Renal pelvis (tissue), 12 donors: ENCODE measurements at places on chromosomes 11 and 22. TPM values are rescaled to one million over a fixed set of nuclear protein-coding genes. Genes with fewer than 3 reads are reported as not detected.

DEUP1 gene
- 0.92 TPM for polyA plus RNA-seq

IGSF22 gene
- 3.4 TPM for polyA plus RNA-seq

GAB4 gene
- polyA plus RNA-seq = 0.14 TPM

PLAAT5 gene
- polyA plus RNA-seq = 0.26 TPM

TMEM45B gene
- 17.4 TPM for polyA plus RNA-seq

NRGN gene
- polyA plus RNA-seq = 17.8 TPM

DNA sequence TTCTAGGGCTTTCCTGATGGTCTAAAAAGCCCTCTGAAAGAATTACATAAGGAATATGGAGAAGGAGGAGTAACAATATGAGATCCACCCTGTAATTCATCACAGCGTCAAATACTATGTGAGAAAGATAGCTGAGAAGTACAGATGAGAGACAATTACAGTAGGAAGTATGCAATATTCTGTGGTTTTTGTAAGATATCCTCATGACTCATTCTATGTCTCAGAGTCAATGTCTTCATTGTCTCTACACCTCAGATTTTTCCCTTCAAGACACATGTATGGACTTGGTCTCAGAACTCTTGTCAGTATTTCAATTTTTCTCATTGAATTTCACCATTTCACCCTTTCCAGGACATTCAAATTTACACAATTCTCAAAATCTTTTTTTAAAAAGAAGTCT is 343.3 kb upstream of the CTSC start:
- no peak for DNase-seq

- DNase-seq = no peak
Measured at GRCh38 chr11:28677721-28678120, 569.5 kb downstream of the METTL15 start.

- no peak for DNase-seq
Measured at GRCh38 chr11:43904742-43905535, 24.3 kb downstream of the ALKBH3 start.

GRCh38 chr22:39382410-39382809 is 17.2 kb upstream of the TAB1 start:
- DNase-seq = no peak

DNA sequence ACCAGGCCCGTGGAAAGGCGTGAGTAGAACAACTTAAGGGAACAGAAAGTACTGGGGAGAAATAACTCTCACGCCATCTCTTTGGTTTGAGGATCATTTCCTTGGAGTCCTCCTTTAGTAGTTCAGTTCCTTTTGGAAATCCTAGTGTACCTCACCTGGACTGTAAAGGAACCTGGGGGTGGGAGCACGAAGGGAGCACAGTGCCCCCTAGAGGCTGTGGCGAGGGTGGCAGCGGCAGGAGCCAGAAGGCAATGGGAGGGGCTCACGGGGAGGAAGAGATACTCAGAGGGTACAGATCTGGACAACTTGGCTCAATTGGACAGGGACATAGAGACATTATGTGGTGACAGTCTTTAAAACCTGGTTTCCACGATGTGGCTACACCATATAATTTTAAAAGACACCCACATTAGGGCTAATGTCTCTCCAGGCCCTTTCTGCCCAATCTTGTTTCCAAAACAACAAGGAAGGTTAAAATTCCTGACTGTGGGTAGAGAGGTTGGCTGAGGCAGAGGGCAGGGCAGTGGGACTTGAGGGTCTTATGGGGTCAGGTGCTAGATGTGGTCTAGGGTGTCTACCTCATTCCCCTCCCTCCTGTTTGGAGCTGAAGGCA is 87.0 kb downstream of the CSNK2A3 start:
- no peak for DNase-seq

DNA sequence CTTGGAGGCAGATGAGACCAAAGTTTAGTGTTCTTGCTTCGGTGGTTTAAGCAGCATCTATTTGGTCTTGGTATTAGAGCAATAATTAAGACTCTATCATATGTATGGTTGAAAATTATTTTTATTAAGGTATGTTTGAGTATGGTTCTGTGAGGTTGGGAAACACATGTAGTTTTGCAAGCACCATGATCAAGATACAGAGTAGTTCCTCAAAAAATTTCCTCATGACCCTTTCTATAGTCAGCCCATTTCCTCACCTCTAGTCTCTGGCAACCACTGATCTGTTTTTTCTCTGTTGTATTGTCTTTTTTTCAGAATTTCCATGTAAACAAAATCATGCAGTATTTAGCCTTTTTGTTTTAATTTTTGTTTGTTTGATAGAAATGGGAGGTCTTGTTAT is 18.4 kb downstream of the MTMR3 start:
- DNase-seq = no peak

DNA sequence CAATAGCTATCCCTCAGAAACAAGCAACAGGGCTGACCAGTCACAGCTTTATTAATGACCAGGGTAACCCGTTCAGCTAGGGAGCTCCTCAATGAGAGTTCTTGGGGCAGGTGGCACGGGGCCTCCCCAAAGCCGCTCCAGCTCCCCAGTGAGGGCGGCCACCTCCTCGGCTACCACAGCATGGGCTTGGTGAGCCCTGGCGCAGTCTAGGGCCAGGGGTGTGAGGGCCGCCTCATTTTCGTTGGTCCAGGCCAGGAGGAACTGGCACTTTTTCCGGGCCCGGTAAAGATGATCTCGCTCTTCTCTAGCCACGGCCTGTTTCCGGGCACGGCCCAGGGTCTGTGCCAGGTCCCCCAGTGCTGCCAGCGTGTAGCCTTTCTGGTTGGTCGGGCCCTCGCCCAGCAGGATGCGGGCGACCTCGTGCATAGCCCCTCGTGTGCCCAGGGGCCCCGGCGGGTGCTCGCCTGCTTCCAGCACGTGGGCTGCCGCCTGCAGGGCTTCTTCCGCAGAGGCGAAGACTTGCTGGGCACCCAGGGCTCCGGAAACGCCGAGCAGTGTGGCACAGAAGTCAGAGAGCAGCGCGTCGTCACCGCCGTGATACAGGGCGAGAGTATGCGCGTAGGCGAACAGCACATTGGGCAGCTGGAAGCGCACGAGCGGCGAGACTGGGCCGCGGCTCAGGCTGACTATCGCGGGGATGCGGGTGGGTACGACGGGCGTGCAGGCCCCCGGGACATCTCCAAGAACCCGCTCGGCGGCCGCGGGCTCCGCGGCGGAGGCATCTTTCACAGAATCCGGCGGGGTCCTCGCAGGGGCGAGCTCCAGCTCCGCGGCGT is 913 bp downstream of the ZNHIT2 start:
- DNase-seq = no peak

DNA sequence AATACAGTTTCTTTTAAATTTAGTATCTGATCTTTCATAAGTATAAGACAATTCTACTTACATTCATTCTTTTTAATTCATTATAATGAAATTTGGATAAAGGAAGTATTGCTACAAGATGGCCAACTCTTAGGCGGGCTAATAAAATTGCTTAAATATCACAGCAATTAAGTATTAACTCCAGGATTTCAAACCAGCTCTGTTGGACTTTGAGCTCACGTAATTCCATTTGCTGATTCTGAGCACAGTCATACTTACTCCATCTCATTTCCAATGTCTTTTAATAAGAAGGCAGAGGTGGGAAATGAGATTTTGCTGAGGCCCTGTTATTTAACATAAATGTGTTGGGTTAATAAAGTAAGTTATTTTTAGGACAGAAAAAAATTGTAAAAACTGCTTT is 748.1 kb downstream of the KCNA4 start:
- no peak for DNase-seq

DNA sequence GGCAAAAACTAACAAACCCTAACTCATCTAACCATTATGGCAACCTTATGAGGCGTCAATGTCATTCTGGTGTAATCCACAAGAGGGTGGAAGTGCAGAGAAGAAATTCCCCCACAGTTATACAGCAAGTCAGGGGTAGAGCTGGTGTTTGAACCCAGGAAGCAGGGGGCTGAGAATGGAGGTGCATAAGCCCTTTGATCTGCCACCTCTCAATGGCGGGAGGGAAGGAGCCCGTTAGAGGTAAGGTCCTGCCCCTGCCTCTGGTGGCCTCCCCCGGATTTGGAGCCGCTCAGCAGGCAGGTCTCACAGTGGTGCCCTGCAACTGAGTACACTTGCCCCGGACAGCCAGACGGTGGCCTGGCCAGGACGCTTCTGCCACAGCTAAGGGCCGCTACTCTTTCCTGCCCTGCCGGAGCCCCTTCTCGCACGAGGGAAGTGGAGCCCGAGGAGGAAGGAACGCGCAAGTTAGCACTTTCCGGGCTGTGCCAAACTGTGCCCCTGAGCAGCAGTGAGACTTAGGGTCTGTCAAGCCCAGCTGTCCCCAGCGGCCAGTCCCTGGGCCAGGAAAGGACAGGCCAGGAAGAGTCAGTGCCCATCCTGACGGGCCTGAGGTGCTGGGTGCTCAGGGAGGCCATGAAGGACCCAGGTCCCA is 1.1 kb downstream of the FXYD2 start:
- no peak for DNase-seq

DNA sequence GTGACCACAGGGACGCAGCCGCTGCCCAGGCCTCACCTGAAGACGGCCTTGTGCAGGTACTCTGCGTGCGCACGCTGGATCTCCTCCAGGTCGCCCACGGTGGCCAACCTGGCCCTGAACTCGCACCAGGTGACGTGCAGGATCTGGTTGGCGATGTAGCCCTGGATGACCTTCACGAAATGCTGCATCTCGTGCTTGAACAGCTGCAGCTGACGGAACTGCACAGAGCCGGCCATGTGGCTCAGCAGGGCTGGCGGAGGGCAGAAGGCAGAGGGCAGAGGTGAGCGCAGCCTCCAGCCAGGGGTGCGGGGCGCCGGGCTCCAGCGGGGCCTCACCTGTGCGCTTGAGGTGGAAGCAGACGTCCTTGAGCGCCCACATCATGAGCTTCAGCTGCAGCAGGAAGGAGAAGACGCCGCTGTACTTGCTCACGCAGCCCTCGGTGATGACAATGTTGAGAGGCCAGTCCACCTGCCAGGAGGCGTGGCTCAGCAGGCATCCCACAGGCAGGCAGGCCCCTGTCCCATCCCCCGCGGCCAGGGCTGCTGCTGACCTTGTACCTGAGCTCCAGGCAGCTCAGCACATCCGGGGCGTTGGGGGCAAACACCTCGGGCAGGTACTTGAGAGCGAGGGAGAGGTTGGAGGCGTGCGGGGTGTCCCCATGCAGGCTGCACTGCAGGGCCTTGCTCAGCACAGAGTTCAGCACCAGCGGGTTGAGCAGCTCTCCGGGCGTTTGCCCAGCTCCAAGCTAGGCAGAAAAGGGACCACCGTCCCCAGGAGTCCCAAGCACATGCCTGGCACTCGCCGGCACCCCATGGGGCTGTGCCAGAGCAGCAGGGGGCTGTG is 17.6 kb downstream of the SELENOO start:
- no peak for DNase-seq

- DNase-seq = no peak
Measured at GRCh38 chr11:133506551-133507094, 25.7 kb downstream of the OPCML start.

GRCh38 chr11:61585115-61585514 is 4.2 kb upstream of the SYT7 start:
- no peak for DNase-seq

DNA sequence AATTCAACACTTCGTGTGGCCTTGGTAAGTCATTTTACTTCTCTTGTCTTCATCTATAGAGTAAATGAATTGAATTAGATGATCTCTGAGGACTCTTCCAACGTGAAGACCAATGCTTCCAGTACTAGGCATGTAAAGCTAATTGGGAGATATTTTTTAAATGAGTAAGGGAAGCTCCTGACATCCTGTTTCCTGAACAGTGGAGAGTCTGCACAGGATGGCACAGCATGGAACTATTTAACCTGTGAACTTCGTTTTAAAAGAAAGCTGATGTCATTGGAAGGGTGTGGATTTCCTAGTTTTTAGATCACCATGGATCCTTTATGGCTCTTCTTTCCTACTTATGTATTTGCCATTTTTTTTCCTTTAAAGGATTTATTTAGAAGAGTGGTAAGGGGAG is 48.4 kb upstream of the HSD17B12 start:
- DNase-seq = no peak

DNA sequence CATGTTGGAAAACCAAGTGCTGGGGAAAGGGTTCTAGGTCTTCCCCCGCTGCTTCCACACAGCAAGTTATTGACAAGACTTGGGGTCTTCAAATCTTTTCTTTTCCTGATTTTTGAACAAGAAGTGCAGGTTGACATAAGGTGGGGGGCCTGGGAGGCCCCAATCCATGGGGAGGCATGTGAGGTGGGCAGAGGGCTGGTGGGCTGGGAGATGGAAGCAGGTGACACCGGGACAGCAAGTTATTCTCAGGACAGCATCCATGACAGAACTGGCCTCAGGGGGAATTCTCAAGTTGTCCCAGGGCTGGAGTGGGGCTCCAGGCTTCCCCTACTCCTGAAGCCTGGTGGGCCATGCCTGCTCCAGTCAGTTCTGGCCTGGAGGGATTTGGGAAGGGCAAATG is 5.5 kb downstream of the FGF19 start:
- DNase-seq = no peak

DNA sequence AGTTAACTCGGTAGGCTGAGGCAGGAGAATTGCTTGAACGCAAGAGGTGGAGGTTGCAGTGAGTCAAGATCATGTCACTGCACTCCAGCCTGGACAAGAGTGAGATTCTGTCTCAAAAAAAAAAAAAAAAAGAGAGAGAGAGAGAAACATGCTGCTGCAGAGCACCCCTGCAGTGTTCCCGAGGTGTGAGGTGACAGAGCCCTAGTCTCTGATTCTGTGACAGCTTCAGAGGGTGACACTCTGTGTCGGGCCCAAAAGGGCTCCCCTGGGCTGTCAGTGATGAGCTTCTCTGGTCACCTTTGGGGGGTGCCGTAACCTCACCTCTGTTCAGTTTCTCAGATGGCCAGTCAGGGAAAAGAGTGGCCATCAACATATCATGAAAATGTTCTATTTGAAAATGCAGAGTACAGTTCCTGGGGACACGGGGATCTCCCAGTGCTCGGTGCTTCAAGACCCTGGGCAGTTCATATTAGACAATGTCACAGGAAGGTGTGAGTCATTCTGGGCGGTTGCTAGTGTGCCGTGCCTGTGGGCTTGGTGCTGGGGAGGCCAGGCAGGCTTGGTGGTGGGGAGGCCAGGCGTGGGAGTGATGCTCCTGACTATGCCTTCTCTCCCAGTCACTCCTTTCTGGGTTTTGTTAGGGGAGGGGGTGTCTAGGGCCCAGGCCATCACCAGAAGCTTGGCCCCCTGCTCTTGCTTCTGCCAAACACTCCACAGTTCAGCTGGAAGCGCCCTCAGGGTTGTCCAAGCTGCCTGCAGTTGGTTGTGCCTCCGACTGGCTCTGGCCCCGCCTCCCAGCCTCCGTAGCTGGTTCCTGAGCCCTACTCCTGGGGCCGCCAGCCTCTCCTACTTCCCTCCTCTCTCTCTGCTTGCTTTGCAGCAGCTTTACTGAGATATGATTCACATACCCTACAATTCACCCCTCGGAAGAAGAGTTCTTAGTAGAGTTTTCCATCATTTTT is 52.5 kb upstream of the CLDN5 start:
- no peak for DNase-seq
